ENCODE measurements at places on chromosomes 5 and 9. TPM values are rescaled to one million over a fixed set of nuclear protein-coding genes. Genes with fewer than 3 reads are reported as not detected.
A peak's percentile ranks its signal among the peaks of the same experiment; 100 is the strongest.

DNA sequence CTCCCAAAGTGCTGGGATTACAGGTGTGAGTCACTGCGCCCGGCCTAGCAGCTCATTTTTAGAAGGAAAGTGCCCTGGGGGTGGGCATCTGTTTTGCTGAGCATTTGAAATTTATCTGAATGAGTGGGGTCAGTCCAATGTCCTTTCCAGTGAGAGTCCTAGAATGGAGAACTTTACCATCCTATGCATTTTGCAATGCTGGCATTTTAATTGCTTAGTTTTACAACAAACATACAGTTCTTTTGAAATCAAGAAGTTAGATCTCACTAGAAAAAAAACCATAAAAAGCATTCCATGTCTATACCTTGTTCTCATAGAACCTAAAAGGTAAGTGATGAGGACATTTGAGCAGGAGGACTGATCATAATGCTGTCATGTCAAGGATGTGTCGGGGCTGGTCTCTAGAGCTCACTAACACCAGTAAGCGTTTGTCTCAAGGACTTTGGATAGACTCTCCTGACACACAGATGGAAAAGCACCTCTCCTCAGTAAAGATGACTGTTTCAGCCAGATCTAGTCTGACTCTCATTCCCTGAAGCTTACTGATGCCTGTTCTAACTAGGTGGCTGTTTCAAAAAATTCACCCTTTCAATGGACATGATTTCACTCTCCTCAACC is 83.9 kb downstream of the DCP2 start:
- no peak for DNase-seq

DNA sequence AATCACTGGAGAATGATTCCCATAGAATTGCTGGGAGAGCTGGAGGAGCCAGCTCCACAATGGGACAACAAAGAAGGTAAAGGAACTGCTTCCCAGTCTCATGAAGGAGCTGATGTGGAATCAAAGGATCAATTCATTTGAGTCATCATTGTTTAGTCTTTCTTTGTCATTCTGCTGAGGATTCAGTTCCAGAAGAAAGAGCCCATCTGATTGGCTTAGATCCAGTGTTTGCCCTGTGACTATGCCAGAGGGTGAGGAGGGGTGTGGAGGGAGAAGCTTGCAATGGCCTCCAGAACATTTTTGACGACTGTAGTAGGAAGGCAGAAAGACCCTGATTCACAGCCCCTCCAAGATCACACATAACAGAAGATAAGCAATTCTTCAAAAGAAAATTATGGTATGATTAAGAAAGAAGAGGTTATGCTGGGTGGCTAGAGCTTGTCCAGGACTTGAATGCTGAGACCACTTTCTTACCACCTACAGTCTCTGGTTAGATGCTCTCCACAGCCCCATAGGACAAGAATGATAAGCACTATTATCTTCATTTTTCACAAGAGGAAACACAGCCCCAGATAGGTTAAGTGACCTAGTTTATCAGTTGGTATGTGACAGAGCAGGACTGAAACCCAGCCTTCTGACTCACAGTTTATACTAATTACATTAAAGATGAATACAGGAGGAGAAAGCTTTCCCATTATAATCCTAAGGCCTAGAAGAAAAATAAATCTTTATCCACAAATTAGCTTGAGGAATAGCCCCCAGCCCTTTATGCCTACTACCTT is 363.1 kb downstream of the PRELID2 start:
- DNase-seq = no peak

- DNase-seq = no peak
Observed at GRCh38 chr9:90569511-90569910, 73.1 kb downstream of the DIRAS2 start.

- peak; percentile 98 for DNase-seq
Observed at GRCh38 chr5:172772112-172772906, 1.3 kb upstream of the DUSP1 start.

- no peak for DNase-seq
Observed at GRCh38 chr5:84281383-84281782, 103.3 kb downstream of the EDIL3 start.

GRCh38 chr5:115543365-115544042 is 1.1 kb downstream of the FEM1C start:
- no peak for DNase-seq

DNA sequence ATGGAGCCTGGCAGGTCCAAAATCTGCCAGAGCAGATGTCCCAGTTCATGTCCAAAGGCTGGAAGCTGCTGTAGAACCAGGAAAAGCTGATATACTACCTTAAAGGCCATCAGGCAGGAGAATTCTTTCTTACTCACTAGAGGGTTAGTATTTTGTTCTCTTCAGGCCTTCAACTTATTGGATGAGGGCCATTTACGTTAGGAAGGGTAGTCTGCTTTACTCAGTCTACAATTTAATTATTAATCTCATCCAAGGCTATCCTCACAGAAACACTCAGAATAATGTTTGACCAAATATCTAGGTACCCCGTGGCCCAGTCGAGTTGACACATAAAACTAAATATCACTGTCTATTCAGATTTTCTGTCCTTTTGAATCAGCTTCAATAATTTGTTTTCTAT is 437.4 kb downstream of the TLE4 start:
- no peak for DNase-seq

DNA sequence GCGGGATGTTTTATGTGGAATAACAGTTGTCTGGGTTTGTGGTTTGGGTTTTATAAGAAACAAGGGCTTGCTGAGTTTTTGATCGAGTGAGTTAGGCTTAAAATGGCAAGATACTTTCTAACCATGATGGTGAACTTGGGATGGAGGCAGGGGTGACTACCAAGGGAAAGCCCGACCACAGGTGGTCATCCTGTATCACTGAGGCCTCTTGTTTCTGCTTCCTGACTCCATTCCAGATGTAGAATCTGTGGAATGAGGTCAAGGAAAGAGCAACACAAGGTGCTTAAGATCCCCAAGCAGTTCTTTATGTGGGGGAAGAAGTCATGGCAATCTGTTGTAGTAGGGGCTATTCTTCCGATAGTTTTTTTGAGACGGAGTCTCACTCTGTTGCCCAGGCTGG is 122.3 kb downstream of the GOLPH3 start:
- DNase-seq = no peak

- DNase-seq = no peak
Observed at GRCh38 chr9:137034039-137034708, 2.3 kb upstream of the FUT7 start.

- no peak for DNase-seq
Observed at GRCh38 chr9:82431121-82431520, 442.5 kb downstream of the SPATA31D1 start.

GRCh38 chr9:127873223-127873691 is 4.2 kb downstream of the AK1 start:
- DNase-seq = no peak

DNA sequence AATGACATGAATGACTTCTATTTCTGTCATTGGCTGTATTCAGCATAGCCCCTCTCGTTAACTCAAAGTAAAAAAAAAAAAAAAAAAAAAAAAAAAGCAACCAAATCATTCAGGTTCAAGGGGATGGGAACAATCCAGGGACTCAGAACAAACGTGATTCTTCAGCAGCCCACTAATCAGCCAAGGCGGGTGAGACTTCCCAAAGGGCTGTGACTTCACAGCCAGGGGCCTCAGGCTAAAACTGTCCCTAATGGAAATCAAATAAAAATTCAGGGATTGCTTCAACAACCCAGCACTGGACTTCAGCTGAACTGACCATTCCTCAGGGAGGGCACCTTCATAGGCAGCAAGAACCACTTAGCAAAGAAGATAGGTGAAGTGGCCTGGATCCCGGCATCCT is 86.2 kb upstream of the FAM169A start:
- DNase-seq = no peak

DNA sequence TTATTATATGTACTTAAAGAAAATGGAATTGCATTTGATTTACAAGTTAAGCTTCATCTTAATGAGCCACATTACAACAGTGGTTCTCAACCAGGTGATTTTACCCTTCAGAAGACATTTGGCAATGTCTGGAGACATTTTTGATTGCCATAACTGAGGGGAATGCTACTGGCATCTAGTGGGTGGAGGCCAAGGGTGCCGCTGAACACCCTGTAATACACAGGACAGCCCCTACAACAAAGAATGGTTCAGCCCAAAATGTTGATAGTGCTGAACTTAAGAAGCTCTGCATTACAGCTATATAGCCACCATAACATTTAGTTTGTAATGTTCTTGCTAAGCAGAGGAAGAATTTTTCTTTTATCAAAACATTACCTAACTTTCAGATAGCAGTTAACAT is 103.1 kb downstream of the PAM start:
- no peak for DNase-seq

GRCh38 chr9:130738281-130738680 is 44.7 kb downstream of the EXOSC2 start:
- DNase-seq = no peak

DNA sequence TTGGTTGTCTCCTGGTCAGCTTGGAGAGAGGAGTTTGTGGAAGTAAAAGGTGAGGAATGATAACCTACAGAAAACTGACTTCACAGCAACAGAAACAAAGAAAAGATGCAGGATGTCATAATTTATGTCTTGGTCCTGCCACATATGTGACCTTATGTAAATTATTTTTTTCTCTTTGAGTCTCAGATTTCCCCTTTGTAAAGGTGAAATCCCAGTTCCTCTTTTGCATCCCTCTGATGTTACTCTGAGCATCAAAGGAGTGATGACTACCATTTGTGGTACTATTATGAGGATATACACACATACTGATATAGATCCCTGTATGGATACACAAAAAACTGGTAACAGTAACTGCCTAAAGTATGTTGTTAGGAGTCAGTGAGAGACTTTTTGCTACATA is 1.4 kb upstream of the THG1L start:
- no peak for DNase-seq

- DNase-seq = no peak
Observed at GRCh38 chr5:107541400-107541799, 129.3 kb downstream of the EFNA5 start.

- DNase-seq = no peak
Observed at GRCh38 chr5:72723581-72723980, 92.9 kb upstream of the TNPO1 start.

- no peak for DNase-seq
Observed at GRCh38 chr9:82168585-82168984, 180.0 kb downstream of the SPATA31D1 start.

DNA sequence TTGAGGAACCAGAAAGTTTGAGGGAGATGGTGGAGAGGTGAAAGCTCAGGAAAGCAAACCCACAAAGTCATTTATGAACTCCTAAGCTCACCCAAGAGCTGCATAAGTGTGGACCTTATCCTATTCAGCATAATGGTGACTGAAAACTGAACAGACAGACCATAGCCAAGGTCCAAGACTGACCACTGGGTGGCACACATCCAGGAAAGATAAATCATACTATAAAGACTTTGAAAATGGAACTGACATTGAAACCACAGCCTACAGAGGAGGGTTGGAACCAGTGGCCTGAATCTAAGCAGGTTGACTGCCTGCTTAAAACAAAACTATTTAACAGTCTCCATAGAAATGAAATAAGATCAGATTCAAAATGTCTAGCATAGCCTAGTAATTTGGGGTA is 121.0 kb upstream of the RGS7BP start:
- no peak for DNase-seq

Gene NFIB
- total RNA-seq = 143 TPM

Gene PDCD1LG2
- 3.6 TPM for total RNA-seq

Gene UQCRQ
- 391 TPM for total RNA-seq

Gene CDKN2B
- 68.7 TPM for total RNA-seq

Gene NR5A1
- not detected for total RNA-seq

Gene SOHLH1
- total RNA-seq = not detected

Gene PCSK1
- 1.6 TPM for total RNA-seq

Gene DOCK8
- total RNA-seq = 31.0 TPM
